Left hindlimb (tissue), 1 donor: ENCODE measurements at places on chromosomes 11 and 22.

- DNase-seq, result no peak
These were observed 15.3 kb upstream of the CDC42BPG start for GRCh38 chr11:64859542-64860414.

GRCh38 chr11:61034111-61034510 lies 62.6 kb downstream of the CD6 start:
- no peak for DNase-seq

DNA sequence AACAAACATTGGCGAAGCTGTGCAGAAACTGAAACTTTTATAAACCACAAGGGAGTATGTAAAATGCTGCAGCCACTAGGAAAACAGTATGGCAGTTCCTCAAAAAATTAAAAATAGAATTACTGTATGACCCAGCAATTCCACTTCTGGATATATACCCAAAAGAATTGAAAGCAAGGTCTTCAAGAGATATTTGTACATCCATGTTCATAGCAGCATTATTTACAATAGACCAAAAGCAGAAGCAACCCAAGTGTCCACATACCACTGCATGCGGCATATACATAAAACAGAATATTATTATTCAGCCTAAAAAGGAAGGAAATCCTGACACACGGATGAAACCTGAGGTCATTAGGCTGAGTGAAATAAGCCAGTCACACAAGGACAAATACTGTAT lies 85.8 kb downstream of the RELT start:
- DNase-seq, result no peak

GRCh38 chr11:98296091-98296880 lies 724.5 kb upstream of the CNTN5 start:
- no peak for DNase-seq
